ENCODE measurements at places on chromosomes 3 and 15. TPM values are rescaled to one million over a fixed set of nuclear protein-coding genes. Genes with fewer than 3 reads are reported as not detected.

- DNase-seq = no peak
Observed at GRCh38 chr3:39067286-39067685, 15.5 kb downstream of the WDR48 start.

DNA sequence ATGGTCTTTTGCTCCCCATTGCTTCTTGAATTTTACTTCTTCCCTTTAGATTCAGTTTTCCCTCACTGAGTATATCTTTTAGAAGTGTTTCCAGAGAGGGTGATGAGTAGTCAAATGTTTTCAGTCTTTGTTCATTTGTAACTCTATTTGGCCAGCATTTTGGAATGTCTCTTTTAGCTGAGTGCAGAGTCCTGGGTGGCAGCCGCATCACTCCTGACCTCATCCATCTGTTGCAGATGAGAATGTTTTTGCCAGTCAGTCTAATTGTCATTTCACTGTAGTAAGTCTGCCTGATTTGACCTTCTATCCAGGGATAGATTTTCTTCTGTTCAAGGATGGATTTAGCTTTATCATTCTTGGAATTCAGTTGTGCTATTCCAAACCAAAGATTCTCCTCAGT lies 7.3 kb downstream of the SRPRB start:
- no peak for DNase-seq

The CLDN18 gene
- total RNA-seq = 0.28 TPM

- DNase-seq = no peak
Observed at GRCh38 chr3:114846252-114846651, 300.8 kb downstream of the ZBTB20 start.
